ENCODE measurements at places on chromosomes 3 and 15.

DNA sequence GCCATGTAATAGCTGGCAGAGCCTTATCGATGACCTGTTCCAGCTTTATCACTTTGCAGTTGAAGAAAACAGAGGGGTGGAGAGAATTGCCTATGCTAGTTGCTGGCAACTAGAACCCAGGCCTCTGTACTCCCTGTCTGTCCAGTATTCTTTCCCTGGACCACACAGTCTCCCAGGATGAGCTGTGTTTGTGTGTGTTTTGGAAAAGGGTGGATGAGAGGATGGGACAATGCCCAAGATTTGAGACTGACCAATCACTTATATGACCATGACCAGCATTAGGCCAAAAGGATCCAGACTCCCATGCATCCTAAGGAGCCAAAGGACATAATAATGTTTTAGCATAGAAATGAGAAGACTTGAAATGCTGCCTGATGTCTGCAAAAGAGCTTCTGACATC lies 102.6 kb downstream of the CD200R1L start:
- DNase-seq, result no peak

DNA sequence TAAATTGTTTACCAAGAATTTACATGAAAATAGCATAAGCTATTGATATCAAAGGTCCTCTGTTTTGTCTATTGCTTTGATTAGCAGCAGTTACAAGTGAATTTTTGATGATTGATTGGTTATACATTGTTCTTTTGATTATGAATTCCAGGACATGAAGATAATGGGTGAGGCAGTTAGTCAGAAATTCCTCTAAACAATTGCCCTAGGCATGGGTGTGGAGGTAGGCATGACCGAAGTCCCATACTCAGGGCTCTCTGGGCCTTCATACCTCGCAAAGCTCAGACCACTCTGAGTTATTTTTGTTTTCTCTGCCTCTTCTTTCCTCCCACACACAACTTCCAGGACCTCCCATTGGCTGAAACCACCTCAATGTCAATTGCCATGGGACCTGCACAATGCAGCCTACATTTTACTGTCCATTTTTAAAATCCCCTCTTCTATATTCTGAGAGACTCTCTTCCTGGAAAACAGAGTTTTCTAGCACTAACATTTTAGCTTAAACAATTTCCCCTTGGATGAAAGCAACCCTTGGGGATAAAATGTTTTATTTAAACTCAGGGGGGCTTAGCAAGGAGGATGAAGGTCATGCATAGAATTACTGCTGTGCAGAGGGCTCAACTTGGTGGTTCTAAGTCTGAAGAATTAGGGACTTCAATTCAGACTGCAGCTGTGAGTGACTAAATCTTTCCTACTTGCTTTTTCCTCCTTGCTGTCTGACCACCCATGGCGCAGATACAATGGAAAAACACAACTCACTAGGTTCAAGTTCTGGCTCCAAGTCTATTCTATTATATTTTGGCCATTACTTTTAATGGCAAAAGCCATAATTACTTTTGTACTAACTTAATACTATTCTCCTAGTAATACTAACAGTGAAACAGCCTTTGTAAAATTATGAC lies 594.8 kb downstream of the NTRK3 start:
- DNase-seq, result no peak

- no peak for DNase-seq
Observed at GRCh38 chr15:80490431-80490990, 86.3 kb downstream of the ARNT2 start.

GRCh38 chr3:67898916-67899315 lies 244.5 kb upstream of the SUCLG2 start:
- no peak for DNase-seq

DNA sequence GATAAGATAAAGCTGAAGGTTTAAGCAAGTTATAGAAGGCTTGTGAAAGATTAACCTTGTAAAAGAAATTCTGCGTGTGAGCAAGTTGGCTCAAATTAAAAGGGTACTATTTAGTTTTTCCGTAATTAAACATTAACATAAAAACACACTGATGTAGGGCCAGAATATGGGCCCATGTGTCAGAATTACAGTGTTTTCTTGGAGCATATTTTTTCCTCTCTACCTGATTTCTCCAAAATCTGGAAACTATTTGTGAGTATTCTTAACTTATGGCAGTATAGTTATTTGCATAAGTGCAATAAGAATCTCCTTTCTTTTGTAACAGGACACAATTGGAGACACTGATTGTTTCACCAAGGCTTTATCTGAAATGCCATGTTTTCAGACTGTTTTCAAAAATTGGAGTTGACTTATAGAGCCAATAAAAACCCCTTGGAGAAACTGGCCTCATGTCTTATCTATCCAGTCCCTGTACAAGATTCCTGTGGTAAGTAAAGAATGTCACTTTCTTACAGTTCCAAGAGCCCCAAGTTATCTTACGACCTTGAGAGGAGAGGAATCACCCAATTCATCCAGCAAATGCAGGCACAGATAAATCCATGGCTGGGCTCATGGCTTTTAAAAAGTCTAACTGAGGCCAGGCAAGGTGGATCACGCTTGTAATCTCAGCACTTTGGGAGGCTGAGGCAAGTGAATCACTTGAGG lies 47.8 kb upstream of the P2RY1 start:
- DNase-seq, result no peak

DNA sequence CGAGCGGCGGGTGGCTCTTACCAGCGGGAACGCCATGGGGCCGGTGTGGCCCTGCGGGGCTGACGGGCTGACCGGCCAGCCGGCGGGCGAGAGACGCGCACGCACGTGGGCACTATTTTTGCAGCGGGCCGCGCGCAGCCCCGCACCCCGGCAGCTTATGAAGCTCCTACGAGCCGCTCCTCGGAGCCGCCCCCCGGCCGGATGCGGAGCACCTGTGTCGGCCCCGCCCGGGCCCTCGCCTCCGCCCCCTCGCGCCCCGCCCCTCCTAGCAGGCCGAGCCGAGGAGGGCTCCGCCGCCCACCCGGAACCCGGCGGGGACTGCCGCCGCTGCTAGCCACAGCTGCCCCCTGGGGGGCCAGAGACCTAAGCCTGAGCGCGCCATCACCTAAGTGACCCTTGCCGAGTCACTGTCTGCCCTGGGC lies 683 bp upstream of the CPEB1 start:
- peak; percentile 44 for DNase-seq

GRCh38 chr3:97930018-97930417 lies 42.2 kb downstream of the RIOX2 start:
- DNase-seq, result no peak

DNA sequence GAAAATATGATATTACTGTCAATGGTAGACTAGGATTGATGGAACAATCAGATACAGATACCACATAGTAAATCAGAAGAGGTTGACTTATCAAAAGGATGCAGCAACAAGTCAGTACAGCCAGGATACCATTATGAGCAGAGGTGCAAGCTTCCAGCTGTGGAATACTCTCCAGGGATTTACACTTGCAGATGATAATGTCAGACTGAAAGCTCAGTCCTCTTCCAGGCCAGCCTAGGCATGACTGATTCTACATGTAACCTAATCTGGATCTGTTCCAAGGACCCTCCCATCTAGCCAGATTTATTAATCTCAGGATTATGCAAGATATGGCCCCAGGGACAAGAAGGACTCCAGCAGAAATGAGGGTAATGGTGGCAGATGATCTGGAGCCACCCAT lies 8.2 kb downstream of the FILIP1L start:
- DNase-seq, result peak; percentile 16

- DNase-seq, result no peak
Observed at GRCh38 chr15:83430441-83430840, 16.7 kb upstream of the SH3GL3 start.

GRCh38 chr3:190615607-190616006 lies 101.7 kb downstream of the IL1RAP start:
- no peak for DNase-seq

- peak; percentile 30 for DNase-seq
Observed at GRCh38 chr3:88057630-88058305, 1.0 kb downstream of the CGGBP1 start.

GRCh38 chr15:80798911-80799310 lies 19.7 kb downstream of the CEMIP start:
- no peak for DNase-seq

DNA sequence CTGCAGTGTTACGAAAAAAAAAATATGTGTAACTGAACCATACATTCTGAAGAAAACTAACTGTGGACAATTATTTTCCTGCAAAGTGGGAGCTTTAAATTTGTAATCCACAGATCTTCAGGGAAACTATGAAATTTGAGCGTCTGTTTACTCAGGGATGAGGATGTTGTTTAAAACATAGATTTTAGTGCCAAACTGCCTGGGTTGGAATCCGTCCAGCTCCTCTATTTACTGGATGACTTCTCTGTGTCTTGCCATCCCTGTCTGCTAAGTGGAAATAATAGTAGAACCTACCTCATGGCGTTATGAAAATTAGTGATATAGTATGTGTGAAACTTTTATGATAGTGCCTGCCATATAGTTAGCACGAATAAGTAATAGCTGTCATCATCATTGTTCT lies 666.5 kb downstream of the SQOR start:
- DNase-seq, result no peak

DNA sequence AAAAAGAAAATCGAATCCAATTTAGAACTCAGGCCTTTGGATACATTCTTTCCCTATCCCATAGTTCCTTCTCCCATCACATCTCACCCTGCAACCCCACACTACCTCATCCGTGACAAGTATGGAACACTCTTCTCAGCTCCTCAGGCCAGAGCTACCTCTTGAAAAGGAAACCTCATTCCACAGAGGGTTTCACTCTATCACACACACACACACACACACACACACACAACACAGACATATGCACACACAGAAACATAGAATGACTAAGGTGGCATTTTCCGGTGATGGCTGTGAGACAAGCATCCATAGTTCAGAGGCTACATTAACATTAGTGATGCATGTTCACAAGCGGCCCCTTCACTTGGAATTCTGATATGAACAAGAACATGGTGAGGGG lies 122.0 kb upstream of the HES1 start:
- no peak for DNase-seq

DNA sequence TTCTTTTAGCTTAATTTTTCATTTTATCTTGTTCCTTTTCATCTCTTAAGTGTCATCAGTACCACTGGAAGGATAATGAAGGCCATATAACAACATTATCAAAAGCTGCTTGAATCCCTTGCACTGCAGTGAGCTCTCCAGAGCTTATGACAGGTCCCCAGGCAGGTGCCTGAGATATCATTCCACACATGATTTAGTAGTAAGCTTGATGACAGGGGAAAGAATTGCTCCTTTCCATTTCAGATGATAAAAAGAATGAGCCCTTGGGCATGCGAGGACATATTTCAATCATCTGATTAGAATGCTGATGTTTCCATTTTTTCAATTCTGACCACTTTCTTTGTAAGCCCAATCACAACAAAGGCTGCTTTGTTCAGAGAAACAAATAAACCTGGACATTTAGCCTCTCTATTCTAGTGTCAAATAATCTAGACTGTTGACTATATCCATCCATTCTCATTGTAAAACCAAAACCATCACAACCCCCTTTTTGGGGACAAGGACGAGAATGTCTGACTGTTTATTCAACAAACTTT lies 567.8 kb downstream of the IGSF11 start:
- DNase-seq, result no peak

- DNase-seq, result peak; percentile 58
Observed at GRCh38 chr3:154758109-154758868, 321.8 kb upstream of the MME start.

GRCh38 chr15:27655056-27655455 lies 444.1 kb downstream of the OCA2 start:
- no peak for DNase-seq
